ENCODE measurements at places on chromosomes 5 and 9.

- peak; percentile 82 for DNase-seq
Observed at GRCh38 chr9:22147813-22148527, 138.9 kb upstream of the CDKN2B start.

DNA sequence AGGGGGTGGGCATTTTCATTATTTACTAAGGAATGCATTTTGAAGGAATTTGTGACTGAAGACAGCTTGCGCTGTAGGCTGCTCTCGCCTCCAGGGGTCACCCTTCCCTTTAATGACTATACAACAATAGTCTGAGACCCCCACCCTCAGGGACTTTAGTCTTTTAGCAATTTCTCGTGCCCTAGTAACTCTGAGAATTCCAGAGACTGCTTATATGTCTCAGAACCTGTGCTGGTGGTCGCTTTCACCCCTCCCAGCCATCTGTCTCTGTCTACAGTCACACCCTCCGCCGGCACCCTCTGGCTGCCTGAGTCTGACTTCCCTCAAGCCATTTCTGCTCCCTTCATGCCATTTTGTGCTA lies 671.4 kb downstream of the NR2F1-AS1 start:
- DNase-seq: peak; percentile 18

GRCh38 chr9:135050072-135050990 lies 37.1 kb upstream of the OLFM1 start:
- DNase-seq: no peak

- no peak for DNase-seq
Observed at GRCh38 chr5:68995845-68996545, 97.8 kb upstream of the SLC30A5 start.

- DNase-seq: peak; percentile 40
Observed at GRCh38 chr9:113152699-113153098, 1.9 kb downstream of the SLC31A2 start.

GRCh38 chr9:121707477-121708424 lies 56.3 kb downstream of the DAB2IP start:
- peak; percentile 34 for DNase-seq

GRCh38 chr9:23044549-23044948 lies 597.9 kb downstream of the DMRTA1 start:
- DNase-seq: peak; percentile 20

- no peak for DNase-seq
Observed at GRCh38 chr5:74877624-74878304, 11.6 kb upstream of the FAM169A start.

DNA sequence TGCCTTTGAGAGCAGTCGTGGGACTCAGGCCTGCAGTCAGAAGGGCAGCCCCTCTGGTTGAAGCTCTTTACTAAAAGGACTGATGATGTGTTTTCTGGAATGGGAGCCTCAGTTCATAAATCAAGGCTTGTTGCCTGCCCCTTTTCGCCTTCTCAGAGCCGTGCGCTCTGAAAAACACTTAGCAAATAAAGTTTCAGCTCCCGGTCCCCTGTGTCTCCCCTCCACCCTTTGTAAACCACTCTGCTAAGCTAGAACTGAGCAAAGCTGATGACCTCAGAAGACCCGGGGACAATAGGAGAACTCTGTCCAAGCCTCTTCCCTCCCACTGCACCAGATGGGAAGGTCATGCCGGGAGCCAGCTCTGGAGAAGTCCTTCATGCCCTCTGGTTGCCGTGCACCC lies 39.3 kb upstream of the ADRA1B start:
- DNase-seq: no peak

- DNase-seq: no peak
Observed at GRCh38 chr5:137834498-137835049, 33.1 kb upstream of the MYOT start.

GRCh38 chr9:92100237-92100911 lies 14.8 kb downstream of the SPTLC1 start:
- DNase-seq: peak; percentile 83

- peak; percentile 89 for DNase-seq
Observed at GRCh38 chr9:134642385-134643181, 980 bp downstream of the COL5A1 start.

GRCh38 chr5:168286386-168286785 lies 5.1 kb upstream of the WWC1 start:
- no peak for DNase-seq

DNA sequence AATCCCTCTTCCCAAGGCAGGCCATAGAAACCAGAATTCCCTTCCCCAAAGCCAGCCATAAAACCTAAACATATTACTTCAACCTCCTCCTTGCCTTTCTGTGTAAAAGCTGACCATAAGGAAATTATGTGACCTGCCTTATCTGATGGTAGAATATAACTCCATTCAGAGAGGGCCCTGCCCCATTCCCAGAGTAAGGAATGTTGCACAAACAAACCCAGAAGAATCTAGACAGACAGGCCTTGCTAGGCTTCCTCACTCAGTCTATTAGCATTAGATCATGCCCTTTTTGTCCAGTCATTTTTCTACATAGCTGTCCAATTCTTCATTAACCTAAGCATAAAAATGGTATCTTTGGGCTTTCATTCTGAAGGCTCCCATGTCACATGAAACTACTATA lies 17.8 kb upstream of the IFNB1 start:
- no peak for DNase-seq

DNA sequence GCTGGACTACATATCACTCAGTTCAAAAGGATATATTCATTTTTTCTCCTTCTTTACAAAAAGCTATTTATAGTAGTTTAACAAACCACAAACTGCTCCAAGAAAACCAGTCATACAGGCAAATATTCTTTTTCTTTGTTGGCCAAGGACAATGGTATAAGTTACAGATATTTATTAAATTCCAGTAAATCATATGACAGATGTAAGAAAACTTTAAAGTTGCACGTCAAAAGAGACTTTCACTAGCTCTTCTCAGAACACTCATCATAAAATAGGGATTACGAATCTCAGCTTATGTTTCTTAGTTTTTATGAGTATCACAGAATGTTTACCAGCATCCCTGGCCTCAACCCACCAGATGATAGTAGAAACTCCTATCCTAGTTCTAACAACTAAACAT lies 67.2 kb downstream of the ANKRD31 start:
- DNase-seq: peak; percentile 8

DNA sequence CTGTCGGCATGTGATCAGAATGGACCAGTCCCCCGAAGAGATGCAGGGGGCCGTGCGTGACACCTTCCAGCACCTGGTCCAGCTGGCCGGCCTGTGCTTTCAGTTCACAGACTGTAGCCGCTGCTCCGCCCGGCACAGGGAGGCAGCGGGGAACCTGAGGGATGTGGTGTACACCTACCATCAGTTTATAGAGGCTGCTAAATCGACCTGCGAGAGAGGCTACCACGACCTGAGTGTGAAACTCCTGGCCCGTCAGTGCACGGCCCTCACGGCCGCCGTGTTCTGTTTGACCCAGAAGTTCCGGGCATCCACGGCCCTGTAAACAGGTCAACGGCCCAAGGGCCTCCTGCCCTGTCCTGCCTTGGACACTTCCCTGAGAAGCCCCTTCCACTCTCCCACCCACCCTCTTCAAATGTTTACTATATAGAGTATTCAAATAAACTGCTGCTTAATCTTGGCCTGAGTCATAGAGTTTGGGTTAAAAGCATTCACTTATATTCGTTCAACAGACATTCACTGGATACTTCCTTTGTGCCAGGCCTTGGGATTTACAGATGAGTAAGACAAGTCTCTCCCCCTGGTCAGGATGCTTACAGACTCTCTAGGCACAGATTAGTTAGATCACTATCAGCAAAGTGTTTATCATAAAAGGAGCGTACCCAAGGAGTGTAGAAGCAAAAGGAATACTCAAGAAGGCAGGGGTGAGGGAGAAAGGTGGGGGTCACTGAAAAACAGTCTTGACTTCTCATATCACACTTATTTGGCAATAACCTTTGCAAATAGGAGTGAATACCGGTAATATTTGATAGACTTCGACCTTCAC lies 6.9 kb upstream of the TRMT10B start:
- DNase-seq: peak; percentile 16

- no peak for DNase-seq
Observed at GRCh38 chr5:56018832-56019231, 24.1 kb upstream of the IL6ST start.

GRCh38 chr5:37850226-37850865 lies 10.5 kb upstream of the GDNF start:
- DNase-seq: peak; percentile 79

GRCh38 chr9:3863111-3863528 lies 337.3 kb upstream of the RFX3 start:
- DNase-seq: peak; percentile 96

GRCh38 chr5:145124806-145125205 lies 710.3 kb downstream of the PRELID2 start:
- DNase-seq: no peak

GRCh38 chr9:27350382-27350976 lies 53.5 kb upstream of the EQTN start:
- DNase-seq: no peak

GRCh38 chr9:122226758-122227574 lies 1.8 kb downstream of the LHX6 start:
- no peak for DNase-seq

GRCh38 chr9:133135146-133135745 lies 14.2 kb upstream of the RALGDS start:
- DNase-seq: peak; percentile 98

DNA sequence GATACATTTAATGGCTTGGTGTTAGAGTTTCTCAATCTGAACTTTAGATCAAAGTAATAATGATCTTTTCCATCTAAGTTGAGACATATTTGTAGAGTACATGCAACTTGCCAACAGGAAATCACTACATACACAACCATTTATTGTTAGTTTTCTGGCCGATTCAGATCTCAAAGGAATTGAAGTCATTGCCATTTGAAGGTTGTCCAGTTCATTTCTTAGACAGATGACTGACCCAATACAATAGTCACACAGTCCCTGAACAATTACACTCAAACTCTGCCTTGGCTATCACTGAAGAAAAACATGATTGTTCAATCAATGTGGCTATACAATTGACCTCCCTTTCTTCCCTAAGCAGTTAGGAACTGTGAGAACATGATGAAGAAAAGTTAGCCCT lies 753.2 kb upstream of the RIOK2 start:
- no peak for DNase-seq

- peak; percentile 54 for DNase-seq
Observed at GRCh38 chr5:143398451-143399237, 4.8 kb downstream of the NR3C1 start.

DNA sequence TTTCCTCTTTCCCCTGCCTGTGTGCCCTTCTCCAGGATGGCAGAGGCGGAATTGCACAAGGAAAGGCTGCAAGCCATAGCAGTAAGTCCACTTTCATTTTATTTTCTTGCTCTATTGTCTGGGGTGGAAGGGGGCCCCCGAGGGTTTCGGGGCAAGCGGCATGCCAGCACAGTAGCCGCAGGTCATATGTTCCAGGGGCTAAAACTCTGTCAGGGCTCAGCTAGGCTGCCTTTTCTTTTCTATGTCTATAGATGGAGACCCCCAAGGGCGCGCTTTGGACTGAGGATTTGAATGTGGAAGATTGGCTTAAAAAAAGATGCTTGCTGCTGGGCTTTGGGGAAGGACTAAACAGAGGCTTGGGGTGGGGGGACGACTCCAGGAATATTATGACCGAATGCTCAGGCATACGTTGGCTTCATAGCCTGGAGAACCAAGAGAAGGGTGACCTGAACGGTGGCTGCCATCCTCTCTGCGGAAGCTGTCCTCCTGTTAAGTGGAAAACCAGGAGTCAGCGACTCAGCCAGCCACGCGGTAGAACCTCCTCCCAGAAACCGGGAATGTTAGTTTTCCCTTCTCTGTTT lies 545 bp downstream of the PALM2AKAP2 start:
- peak; percentile 61 for DNase-seq

DNA sequence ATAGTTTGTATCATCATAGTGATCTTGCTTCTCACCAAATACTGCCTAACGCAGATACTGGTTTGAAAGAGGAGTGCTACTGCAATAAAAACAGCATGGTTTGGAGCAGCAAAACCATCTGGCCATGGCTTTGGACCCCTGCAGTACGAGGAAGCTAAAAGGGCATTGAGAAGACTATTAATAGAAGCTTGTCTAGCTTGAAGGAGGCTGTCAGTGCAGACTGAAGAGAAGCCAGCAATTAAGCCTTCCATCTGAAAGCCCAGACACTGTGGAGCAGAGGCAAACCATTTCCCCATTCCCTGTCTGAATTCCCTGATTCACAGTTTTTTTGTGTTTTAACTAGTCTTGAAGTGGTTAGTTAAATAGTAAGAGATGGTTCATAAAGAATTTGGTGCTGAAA lies 281.6 kb downstream of the PTPRD start:
- no peak for DNase-seq

- peak; percentile 31 for DNase-seq
Observed at GRCh38 chr9:132546148-132547051, 36.0 kb upstream of the BARHL1 start.

- DNase-seq: no peak
Observed at GRCh38 chr5:179154346-179154990, 94.3 kb downstream of the ZNF354C start.

DNA sequence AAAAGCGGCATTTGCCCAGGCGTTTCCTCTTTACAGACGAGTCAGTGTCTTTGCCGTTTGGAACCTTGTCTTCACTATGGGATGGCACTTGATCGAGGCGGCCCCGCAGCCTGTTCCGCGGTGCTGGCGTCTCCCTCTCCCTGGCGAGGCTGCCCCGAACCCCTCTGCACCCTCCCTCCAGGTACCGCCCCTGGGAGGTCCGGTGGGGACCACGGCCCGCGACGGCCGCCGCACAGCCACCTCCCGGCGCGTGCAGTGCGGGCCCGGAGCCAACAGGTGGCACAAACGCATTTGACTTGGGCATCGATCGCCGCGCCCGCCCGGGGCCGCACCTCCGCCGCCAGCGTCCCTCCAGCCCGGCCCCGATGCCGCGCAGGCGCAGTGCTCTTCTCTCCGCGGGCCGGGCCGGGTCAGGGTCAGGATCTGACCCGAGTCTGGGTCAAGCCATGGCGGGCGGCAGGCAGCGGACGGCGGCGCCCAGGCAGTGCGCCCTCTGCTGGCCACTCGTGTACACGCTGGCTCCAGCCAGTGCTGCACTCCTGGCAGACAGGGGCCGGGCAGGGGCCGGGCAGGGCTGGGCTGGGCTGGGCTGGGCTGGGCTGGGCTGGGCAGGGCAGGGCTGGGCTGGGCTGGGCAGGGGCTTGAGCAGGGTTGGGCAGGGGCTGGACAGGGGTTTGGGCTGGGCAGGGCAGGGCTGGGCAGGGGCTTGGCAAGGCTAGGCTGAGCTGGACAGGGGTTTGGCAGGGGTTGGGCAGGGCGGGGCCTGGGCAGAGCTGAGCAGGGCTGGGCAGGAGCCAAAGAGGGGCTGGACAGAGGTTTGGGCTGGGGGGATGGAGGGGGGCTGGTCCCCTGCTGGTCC lies 155.8 kb upstream of the IRX4 start:
- peak; percentile 67 for DNase-seq

DNA sequence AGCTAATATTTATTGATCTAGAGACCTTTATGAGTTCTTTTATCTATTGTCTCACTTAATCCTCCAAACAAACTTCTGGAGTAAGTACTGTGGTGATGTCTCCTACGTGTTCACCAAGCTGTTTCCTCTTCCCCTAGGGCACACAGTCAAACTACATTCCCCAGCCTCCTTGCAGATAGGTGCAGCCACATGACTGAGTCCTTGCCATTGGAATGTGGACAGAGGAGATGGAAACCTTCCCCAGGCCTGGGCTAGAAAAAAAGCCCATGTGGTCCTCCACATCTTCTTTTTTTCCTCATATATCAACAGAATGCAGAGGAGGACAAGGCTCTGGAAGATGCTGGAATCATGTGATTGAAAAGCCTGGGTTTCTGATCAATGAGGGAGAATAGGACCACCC lies 88.0 kb downstream of the ANKRD55 start:
- DNase-seq: peak; percentile 16

GRCh38 chr9:36207016-36207415 lies 16.3 kb downstream of the CLTA start:
- DNase-seq: peak; percentile 83

- DNase-seq: peak; percentile 68
Observed at GRCh38 chr5:93257616-93258015, 323.4 kb downstream of the NR2F1-AS1 start.

- DNase-seq: no peak
Observed at GRCh38 chr9:38039907-38040682, 28.9 kb downstream of the SHB start.
